ENCODE measurements at places on chromosomes 1 and 21. TPM values are rescaled to one million over a fixed set of nuclear protein-coding genes. Genes with fewer than 3 reads are reported as not detected.
A peak's percentile ranks its signal among the peaks of the same experiment; 100 is the strongest.

- peak; percentile 74 for DNase-seq
Measured at GRCh38 chr1:39575191-39576015, 1.2 kb downstream of the PABPC4 start.

DNA sequence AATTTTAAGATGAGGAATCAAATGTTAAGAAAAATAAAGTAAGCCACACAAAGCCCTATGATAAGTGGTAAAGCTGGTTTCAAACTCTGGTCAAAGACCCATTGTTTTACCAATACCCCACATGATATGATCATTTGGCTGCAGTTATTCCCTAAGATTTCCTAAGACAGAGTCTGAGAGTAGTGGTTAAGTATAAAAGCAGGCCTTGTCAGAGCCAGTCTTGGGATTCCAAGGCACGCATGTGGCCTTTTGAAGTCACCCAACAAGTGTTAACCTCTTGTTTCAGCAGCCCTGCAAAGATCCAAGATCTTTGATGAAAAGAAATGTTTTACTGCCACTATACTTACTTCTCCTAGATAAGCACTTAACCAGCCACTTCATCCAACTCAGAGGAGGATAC lies 159.2 kb downstream of the SIPA1L2 start:
- no peak for DNase-seq

The GJA8 gene
- not detected for total RNA-seq

GRCh38 chr1:13492711-13493110 lies 21.1 kb downstream of the LRRC38 start:
- no peak for DNase-seq

The BRDT gene
- total RNA-seq: not detected

The NTNG1 gene
- total RNA-seq: 9.9 TPM

GRCh38 chr1:194495434-194495833 lies 1309.0 kb upstream of the B3GALT2 start:
- no peak for DNase-seq

GRCh38 chr1:50620680-50621329 lies 197.6 kb upstream of the DMRTA2 start:
- no peak for DNase-seq

DNA sequence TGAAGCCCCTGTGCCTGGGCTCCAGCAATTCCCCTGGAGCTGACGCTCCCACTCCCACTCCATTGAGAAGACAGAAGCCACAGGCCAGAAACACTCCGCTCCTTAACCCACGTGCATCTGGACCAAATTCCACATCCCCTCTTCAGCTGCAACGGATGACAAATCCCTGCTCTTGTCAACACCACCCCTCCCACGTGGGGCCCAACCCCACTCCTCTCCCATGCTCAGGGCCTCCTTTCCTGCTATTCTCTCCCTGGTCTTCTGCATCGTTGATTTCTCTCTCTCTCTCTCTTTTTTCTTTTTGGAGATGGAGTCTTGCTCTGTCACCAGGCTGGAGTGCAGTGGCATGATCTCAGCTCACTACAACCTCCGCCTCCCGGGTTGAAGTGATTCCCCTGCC lies 18.3 kb downstream of the CA6 start:
- no peak for DNase-seq

GRCh38 chr1:44029260-44029910 lies 1.9 kb downstream of the SLC6A9 start:
- no peak for DNase-seq

The ZNF593OS gene
- not detected for total RNA-seq

The TCHH gene
- total RNA-seq: not detected

- DNase-seq: no peak
Measured at GRCh38 chr1:30232288-30232899, 491.0 kb downstream of the MATN1 start.

DNA sequence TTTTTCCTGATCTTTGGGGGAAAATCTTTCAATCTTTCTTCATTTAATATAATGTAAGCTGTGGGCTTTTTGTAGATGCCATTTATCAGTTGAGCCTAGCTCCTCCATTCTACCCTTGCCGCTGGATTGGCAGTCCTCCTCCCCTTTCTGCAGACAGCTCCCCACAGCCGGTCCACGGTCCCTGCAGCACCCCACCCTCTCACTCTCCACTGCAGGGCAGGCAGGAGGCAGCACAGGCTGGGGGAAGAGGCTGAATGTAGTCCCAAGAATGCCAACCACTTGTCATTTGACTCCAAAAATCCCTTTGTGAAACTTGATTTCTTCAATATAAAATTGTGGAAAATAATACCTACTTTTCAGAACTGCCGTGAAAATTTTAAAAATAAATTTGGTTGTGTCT lies 96.7 kb downstream of the SYT2 start:
- DNase-seq: no peak

The SLAMF7 gene
- total RNA-seq: 24.0 TPM

The HFM1 gene
- 4.4 TPM for total RNA-seq

The PDZK1 gene
- 0.23 TPM for total RNA-seq

The CHIA gene
- total RNA-seq: not detected

- DNase-seq: no peak
Measured at GRCh38 chr1:197768014-197768805, 7.1 kb downstream of the DENND1B start.

GRCh38 chr21:26130249-26130881 lies 40.2 kb downstream of the APP start:
- DNase-seq: no peak

- no peak for DNase-seq
Measured at GRCh38 chr1:21674957-21675356, 5.8 kb upstream of the RAP1GAP start.

The TFF3 gene
- 3.0 TPM for total RNA-seq

DNA sequence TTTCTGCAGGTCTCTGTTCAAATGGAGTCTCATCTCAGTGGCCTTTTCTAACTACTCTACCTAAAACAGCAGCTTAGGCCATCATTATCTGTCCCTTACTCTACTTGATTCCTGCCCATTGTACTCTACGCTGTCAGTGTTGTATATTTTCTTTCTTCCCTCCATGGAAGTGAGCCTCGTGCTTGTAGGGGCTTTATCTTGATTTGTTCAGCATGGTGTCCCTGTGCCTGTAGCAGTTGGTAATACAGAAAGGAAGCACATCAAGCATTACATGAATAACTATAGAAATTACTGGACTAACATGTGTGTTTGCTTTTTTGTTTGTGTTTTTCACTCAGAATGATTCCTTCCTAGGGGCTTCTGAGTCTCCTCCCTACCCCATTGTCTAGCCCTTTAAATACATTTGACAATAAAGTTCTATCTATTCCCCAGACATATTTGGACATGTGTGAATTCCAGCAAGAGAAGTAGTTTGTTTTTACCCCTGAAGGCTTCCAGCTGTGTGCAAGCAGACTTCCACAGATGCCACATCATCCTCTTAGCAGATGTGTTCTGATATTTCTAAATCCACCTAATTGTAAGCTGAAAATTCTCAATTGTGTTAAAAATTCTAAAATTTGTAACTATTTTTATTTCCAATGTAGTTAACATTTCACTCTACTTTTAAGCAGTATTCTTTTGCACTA lies 40.3 kb downstream of the PRMT2 start:
- DNase-seq: no peak

The CA6 gene
- total RNA-seq: not detected
